ENCODE measurements at places on chromosomes 1 and 21.

GRCh38 chr1:24996983-24997893, 67.2 kb upstream of the RUNX3 start:
- DNase-seq, result peak; percentile 85

GRCh38 chr1:155961937-155962336, 16.4 kb downstream of the ARHGEF2 start:
- DNase-seq, result no peak

- DNase-seq, result no peak
Measured at GRCh38 chr1:178442925-178443324, 53.8 kb downstream of the CLEC20A start.

- no peak for DNase-seq
Measured at GRCh38 chr1:151222130-151222529, 23.8 kb downstream of the PIP5K1A start.

GRCh38 chr1:79042117-79042516, 35.6 kb upstream of the ADGRL4 start:
- DNase-seq, result no peak

GRCh38 chr21:26819740-26820324, 25.4 kb downstream of the ADAMTS1 start:
- DNase-seq, result no peak

DNA sequence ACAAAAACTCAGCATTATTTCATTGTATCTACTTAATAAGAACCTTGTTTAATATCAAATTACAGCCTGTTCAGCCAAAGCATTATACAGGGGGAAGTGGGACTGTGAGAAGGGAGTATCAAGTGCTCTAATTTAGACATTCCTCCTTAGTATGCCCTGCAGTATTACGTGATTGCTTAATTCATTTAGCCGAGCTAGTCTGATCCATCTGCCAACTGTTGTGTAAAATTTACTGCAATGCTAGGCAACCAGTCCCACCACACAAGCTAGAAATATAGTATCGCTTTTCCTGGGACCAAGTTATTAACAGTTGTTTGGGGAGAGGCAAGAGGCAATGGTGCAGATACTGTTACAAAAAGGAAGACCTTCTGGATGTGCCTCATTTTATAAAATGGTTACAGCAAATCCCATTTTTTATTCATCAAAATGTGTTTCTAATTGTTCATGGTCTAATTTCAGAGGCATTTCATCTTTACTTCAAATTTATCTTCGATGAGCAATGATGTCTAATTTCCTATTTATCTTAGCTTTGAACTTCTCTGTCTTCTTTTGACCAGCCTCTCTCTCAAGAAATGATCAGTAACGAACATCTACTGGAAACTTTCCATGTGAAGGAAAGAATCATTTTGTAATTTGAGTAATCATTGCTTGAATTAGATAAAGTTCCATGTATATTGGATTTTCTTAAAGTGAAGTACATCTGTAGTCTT, 283.3 kb downstream of the DUSP10 start:
- no peak for DNase-seq

DNA sequence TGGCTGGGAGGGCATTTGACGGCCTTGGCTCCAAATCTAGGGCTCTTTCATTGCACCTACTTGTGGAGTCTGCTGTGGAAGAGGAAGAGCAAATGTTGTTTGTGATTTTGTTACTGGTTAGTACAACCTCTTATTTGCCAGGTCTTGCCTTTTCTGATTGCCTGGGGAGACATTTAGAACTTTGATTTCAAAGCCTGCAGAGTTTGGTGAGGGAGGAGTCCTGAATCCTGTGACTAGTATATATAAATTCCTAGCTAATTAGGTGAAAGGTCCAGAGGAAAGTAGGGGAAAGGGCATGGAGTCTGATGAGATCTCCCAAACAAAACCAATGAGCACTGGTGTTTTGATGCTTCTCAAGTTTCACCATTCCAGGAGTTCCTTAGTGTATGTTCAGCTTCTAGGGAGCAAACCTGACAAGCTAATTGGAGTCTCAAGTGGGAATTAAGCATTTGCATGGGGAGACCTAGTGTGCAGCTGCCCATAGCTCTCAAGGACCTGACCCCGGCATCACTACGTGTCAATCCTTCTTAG, 5.1 kb upstream of the HMGCS2 start:
- DNase-seq, result no peak

- DNase-seq, result no peak
Measured at GRCh38 chr1:153649863-153650235, 8.7 kb upstream of the SNAPIN start.

DNA sequence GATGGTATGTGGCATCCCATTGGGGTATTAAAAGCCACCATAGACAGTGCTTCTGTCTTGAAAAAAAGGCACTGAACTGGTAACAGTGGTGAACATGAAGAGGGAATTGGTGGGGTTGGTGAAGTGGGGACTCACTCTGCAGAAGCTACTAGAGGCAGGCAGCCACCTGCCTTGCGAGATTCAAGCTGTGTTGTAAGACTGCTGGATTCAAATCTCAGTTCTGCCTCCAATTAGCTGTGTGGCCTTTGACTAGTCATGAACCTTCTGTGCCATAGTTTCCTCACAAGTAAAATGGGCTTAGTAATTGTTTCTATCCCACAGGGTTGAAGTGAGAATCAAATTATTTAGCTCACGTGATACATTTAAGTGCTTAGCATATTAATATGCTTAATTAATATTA, 16.6 kb upstream of the ELOA start:
- DNase-seq, result no peak

GRCh38 chr1:17923666-17924065, 168.5 kb downstream of the ACTL8 start:
- no peak for DNase-seq

GRCh38 chr21:22450507-22450906, 1452.3 kb downstream of the NCAM2 start:
- no peak for DNase-seq

GRCh38 chr21:41369920-41370839, 8.4 kb downstream of the MX2 start:
- peak; percentile 28 for DNase-seq

DNA sequence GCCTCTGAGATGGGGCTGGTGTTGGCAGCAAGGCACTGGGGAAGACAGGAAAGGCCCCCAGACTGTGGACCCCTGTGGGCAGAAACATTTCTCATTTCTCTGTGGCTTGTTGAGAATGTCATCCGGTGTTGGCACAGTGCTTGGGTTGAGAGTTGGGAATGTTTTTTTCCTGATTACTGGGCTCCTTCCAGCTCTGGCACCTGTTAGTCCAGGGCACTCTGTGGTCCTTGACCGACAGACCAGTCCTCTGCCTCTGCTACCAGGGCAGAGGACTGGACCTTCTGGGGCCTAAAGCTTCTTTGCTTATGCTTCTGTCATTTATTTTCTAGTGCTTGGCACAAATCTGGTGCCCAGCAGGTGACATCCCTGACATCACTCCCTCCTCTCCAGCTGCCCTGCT, 4.8 kb upstream of the SPRR5 start:
- no peak for DNase-seq

- DNase-seq, result no peak
Measured at GRCh38 chr1:3678361-3679097, 26.2 kb downstream of the TP73 start.

DNA sequence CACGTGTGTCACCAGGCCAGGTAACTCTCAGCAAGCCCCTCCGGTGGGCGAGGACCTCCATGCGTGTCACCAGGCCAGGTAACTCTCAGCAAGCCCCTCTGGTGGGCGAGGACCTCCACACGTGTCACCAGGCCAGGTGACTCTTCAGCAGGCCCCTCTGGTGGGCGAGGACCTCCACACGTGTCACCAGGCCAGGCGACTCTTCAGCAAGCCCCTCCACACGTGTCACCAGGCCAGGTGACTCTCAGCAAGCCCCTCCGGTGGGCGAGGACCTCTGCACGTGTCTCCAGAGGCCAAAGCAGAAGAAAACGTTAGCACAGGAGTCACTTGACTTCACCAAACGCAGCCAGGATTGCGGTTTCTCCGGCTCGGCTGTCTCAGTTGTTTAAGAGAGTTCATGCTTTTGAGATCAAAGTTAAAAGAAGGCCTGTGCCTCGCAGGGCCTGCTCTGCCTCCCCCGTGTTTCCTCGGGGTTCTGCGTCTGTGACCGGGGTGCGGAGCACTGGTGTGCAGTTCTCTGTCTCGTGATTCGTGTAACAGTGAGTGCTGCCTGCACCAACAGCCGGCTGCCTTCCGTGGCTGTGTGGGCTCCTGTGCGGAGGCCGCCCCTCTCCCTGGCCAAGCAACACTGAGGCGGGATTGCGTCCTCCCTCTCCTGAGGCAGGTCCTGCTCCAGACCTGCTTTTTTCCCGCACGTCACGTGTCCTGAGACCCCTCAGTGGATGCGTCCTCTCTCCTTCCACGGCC, 56.6 kb downstream of the PRKCZ start:
- DNase-seq, result no peak

DNA sequence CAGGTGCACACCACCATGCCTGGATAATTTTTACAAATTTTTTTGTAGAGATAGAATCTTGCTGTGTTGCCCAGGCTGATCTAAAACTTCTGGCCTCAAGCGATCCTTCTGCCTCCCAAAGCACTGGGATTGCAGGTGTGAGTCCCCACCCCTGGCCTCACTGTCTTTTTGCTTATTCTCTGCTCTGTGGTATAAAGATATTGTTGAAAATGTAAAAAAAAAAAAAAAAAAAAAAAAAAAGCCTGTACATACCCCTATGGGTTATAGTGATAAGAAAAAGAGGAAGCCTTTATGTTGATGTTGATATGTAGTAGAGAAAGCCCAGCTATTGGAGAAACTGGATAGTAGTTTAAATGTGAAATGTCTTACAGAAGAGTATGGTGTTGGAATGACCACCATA, 125.8 kb downstream of the XPR1 start:
- no peak for DNase-seq

- DNase-seq, result no peak
Measured at GRCh38 chr1:109887884-109888283, 22.8 kb upstream of the CSF1 start.

GRCh38 chr1:154352245-154352580, 26.9 kb downstream of the ATP8B2 start:
- no peak for DNase-seq

- no peak for DNase-seq
Measured at GRCh38 chr1:101073836-101074235, 48.3 kb upstream of the DPH5 start.

- peak; percentile 55 for DNase-seq
Measured at GRCh38 chr1:32241001-32241763, 5.8 kb upstream of the FAM167B start.

GRCh38 chr1:235067396-235068157, 61.1 kb downstream of the TOMM20 start:
- DNase-seq, result peak; percentile 34

DNA sequence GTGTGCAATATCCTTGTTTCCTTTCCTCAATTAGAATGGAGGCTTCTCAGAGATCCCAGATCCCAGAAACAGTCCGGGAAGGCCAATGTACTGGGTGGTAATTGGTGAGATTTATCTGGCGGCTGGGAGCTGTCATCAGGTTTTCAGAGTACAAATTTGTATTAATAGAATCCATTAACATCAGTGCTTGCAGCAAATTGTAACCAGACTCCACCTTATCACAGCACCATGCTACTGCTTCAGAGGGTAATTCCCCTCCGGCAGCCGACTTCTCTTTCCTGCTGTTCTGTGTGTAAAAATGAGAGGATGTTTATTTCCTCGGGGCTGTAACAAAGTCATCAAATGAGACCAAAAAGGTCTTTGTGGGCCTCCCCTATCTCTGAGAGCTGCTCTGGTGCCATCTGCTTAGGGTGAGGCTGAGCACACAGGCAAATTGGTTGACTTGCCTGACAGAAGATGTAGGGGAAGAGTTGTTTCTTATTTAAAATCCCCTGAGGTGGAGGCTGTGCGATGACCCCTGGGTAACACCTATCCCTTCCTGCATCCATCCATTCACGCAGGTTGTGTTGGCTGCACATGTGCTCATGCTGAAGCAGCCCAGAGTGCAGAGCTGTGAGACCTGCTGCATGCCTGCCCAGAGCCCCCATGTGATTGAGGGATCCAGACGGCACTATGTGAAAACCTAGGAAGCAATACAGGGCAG, 19.2 kb downstream of the NFASC start:
- no peak for DNase-seq

GRCh38 chr1:186858923-186859322, 30.2 kb downstream of the PLA2G4A start:
- no peak for DNase-seq

DNA sequence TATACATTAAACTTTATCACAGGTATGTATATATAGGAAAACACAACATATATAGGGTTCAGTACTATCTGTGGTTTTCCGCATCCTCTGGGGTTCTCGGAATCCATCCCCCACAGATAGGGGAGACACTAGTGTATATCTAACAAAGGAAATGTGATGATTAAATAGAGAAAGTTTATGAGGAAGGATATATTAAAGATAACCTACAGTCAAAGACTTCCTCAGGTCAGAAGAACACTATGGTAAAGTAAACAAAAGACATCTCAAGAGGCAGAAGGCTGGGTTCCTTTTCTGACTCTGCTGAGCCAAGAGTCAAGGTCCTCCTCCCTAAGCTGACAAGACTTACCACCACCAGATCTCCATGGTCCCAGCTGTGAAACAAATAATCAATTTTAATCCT, 12.1 kb downstream of the USP24 start:
- DNase-seq, result no peak

DNA sequence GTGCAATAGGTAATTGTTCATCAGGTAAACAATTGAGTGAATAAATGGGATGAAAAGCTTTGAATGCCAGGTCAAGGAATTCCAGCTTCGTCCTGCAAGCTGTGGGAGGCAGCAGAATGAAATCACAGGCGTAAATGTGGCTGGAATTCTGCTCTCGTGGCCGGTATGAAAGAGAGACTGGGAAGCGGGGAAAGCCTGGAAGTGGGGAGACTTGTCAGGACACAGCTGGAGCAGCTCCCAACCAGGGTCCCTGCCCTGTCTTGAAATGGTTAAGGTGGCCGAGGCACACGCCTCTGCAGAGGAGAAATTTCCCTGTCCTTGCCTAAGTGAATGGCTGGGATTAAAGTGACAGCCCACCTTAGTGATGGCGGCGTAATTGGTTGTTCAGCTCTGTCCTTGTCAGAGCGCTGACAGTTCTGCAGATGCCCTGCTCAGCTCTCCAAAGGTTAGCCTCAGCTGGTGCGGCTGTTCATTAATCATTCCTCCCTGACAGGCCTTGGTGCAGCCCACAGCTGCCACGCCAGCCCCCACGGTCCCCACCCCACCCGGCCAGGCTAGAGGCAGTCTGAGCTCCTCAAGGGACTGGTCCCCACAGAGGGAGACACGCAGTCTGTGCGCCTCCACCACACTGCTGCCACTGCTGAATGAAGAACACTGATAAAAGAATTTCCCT, 398.3 kb upstream of the POU3F1 start:
- DNase-seq, result no peak

DNA sequence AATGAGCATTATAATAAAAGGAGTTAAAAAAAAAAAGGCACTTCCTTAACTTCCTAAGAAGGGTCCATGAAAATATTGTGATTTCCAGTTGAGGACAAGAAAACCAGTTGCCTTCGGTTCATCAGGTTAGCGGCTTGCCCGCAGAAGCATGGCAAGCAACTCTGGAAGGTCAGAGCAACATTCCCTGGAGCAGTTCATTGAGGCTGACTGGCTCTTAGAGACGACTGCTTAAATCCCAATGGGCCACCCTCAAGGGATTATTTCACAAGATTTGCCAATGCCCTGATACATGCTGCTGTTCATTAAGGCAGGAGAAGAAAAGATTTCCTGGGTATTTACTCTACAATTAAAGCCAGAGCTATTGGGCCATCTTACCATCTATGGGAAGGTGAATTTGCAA, 29.0 kb upstream of the CASQ2 start:
- DNase-seq, result no peak

Data from activated naive CD8-positive, alpha-beta T cell treated with anti-CD3 and anti-CD28 coated beads, Interleukin-2, amount 50 U/mL, for 24 hours (primary cell).